ENCODE measurements at places on chromosomes 16 and 17. TPM values are rescaled to one million over a fixed set of nuclear protein-coding genes. Genes with fewer than 3 reads are reported as not detected.
A peak's percentile ranks its signal among the peaks of the same experiment; 100 is the strongest.

The CAVIN1 gene
- total RNA-seq: 130 TPM

DNA sequence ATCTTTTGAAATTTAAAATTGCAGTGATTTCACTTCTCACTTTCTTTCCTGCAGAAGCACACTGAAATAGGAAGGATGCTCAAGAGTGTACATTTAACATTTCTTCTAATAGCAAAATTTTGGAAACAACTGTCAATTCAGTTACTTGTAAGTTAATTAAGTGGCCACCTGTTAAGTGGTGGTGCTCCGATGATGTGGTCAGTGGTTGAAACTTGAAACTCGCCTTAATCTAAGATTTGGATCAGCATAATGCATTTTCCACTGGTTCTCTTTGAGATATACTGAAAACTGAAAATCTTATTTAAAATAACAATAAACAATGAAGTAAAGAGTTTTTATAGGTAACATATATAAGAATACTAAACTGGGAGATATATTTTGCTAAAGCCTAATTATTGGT lies 7.0 kb upstream of the MYH8 start:
- H3K4me1 ChIP-seq: no peaks in the 10 kb centered on the region
- DNase-seq: no peak
- no peaks in the 10 kb centered on the region for H3K36me3 ChIP-seq
- H3K27me3 ChIP-seq: no peaks in the 10 kb centered on the region
- H3K4me3 ChIP-seq: no peak overlapping the region

GRCh38 chr16:67702130-67702529 lies 17.0 kb downstream of the GFOD2 start:
- no peak overlapping the region for H3K27ac ChIP-seq
- H3K27me3 ChIP-seq: no peaks in the 10 kb centered on the region
- no peak overlapping the region for H3K4me3 ChIP-seq
- peaks cover 22% of the 10 kb centered on the region for H3K36me3 ChIP-seq

The IL17C gene
- total RNA-seq: not detected

GRCh38 chr17:3827124-3827773 lies 18.8 kb downstream of the NCBP3 start:
- H3K36me3 ChIP-seq: peaks cover 10% of the 10 kb centered on the region
- DNase-seq: no peak
- H3K4me3 ChIP-seq: no peak overlapping the region
- no peaks in the 10 kb centered on the region for H3K27me3 ChIP-seq

DNA sequence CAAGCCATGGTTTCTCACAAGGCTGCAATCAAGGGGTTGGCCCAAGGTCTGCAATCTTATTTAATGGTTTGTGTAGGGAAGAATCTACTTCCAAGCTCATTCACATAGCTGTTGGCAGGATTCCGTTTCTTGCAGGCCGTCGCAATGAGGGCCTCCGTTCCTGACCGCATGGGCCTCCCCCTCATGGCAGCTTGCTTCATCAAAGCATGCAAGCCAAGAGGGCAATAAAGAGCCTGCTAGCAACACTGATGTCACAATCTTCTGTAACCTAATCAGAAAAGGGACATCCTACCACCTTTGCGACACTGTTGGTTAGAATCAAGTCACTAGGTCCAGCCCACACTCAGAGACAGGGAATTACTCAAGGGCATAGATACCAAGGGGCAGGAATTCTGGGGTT lies 95.5 kb downstream of the CCT6B start:
- DNase-seq: no peak
- no peaks in the 10 kb centered on the region for H3K27me3 ChIP-seq
- H3K4me3 ChIP-seq: no peak overlapping the region
- H3K4me1 ChIP-seq: no peaks in the 10 kb centered on the region
- no peaks in the 10 kb centered on the region for H3K36me3 ChIP-seq

- H3K27ac ChIP-seq: no peak overlapping the region
- no peak overlapping the region for H3K4me3 ChIP-seq
- H3K4me1 ChIP-seq: no peaks in the 10 kb centered on the region
- no peaks in the 10 kb centered on the region for H3K27me3 ChIP-seq
These were observed 114.9 kb downstream of the SPAG9 start for GRCh38 chr17:51005768-51006167.

DNA sequence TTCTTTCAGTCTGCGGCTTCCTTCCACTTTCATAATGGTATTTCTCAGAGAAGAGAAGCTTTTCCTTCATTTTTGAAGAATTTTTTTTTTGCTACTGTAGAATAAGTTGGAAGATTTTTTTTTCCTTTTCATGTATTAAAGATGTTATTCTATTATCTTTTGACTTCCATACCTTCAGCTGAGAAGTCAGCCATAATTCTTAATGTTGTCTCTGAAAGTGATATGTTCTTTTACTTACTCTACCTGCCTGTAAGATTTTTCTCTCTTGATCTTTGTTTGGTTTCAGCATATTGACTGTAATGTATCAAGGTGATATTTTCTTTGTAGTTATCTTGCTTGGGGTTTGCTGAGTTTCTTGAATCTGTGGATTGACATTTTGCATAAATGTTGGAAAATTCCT lies 143.5 kb upstream of the TOX3 start:
- DNase-seq: no peak
- H3K27me3 ChIP-seq: no peaks in the 10 kb centered on the region
- no peak overlapping the region for H3K4me3 ChIP-seq
- no peaks in the 10 kb centered on the region for H3K36me3 ChIP-seq
- H3K27ac ChIP-seq: no peak overlapping the region

The CD300H gene
- not detected for total RNA-seq

The PRAC1 gene
- total RNA-seq: not detected

DNA sequence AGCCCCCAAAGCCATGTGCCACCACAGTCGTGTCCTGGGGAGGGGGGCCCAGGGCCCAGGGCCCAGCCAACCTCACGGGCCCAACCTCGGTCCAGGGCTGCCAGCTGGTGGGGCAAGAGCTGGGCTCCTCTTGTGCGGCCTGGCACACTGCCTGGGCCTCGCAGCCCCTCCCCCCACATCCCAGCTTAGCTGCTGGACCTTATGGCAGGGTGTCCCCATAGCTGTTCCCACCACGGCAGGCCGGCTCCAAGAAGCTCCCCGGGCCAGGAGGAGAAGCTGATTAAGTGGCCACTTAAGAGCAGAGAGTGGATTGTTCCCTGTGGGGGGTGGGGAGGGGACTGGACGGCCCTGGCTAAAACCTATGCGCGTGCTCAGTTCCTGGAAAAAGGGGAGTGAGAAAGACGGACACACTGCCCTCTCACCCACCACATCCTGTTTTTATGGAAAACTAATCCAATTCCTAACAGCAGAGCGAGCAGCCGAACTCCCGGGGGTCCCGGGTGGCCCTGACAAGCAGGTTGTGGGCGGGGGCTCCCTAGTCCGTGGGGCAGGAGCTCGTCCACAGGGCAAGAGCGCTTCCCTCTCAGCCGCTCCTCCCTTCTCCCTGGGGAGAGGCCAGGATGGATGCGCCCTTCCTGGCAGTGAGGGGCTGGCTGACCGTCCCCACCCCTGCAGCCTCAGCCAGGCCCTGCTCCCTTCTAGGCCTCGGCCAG lies 16.8 kb downstream of the PIEZO1 start:
- H3K4me1 ChIP-seq: peaks cover 100% of the 10 kb centered on the region
- H3K4me3 ChIP-seq: no peak overlapping the region
- H3K36me3 ChIP-seq: no peaks in the 10 kb centered on the region
- peak overlapping the region; percentile 93 for H3K27ac ChIP-seq
- no peak for DNase-seq

GRCh38 chr17:78903101-78903779 lies at the start of gene CEP295NL:
Gene CEP295NL (minus strand): TSS chr17:78903201. CDS start chr17:78901828, 1,373 bp downstream.
- H3K4me3 ChIP-seq: no peak within 1 kb of the TSS
- no peaks in the 10 kb centered on the region for H3K4me1 ChIP-seq
- no peak for DNase-seq
- H3K27me3 ChIP-seq: no peaks in the 10 kb centered on the region
- no peak within 1 kb of the TSS for H3K27ac ChIP-seq
- no peaks in the 10 kb centered on the region for H3K36me3 ChIP-seq

The CA5A gene
- not detected for total RNA-seq

DNA sequence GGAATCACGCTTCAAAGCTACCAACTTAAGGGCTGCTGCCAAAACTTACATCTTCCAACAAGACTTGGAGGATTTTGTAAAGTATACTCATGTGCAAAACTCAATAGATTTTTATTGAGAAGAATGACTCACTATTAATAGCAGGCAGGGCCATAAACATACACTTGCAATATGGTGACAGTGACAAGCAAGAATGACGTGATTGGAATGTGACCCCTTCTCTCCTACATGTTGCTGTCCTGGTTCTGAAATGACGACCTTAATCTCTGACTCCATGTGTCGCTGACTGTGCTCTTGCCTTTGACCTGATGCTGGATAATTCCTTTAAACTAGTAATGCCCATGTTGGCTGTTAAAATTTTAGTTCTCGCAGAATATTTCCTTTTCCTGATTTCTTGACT lies 174.5 kb downstream of the PARN start:
- no peaks in the 10 kb centered on the region for H3K27me3 ChIP-seq
- H3K27ac ChIP-seq: no peak overlapping the region
- DNase-seq: no peak
- no peak overlapping the region for H3K4me3 ChIP-seq
- no peaks in the 10 kb centered on the region for H3K4me1 ChIP-seq

- H3K27ac ChIP-seq: no peak overlapping the region
- H3K4me1 ChIP-seq: no peaks in the 10 kb centered on the region
- DNase-seq: no peak
- H3K4me3 ChIP-seq: no peak overlapping the region
- peaks cover 8% of the 10 kb centered on the region for H3K36me3 ChIP-seq
These were observed 86.4 kb downstream of the SOCS1 start for GRCh38 chr16:11169641-11170040.

The TBX21 gene
- total RNA-seq: 4.5 TPM

The SPHK1 gene
- 17.0 TPM for total RNA-seq

DNA sequence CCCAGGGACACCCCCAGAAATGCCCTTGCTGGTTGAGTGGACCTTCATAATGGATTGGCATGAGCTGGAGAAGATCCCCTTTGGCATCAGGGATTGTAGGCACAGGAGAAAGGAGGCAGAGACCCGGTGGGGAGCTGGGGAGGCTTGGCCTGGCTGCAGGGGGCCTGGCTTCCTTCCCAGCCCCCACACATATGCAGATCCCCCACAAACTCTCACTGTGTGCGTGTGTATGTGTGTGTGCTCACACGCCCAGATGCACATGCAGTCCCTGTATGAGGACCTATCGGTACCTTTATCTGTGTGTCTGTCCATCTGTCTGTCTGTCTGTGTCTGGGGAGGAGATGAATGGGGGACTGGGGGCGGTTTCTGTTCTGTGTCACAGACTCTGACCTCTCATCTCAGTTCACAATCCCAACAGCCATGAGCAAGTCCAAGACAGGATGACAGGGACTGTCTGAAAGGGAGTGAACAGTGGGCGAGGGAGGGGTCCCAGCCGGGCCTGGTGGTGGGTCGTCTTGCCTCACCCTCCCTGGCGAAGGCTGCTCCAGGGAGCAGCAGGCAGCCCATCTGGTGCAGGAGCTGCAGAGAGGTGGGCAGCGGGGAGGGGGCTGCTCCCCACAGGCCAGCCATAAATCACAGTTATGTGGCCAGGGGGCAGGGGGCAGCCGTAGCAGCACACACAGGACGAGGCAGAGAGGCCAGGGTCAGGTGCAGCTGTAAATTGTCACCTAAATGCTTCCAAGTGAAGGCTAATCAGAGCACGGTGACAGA lies 46.7 kb upstream of the LHX1 start:
- no peak overlapping the region for H3K4me3 ChIP-seq
- DNase-seq: no peak
- H3K27ac ChIP-seq: no peak overlapping the region
- H3K36me3 ChIP-seq: no peaks in the 10 kb centered on the region
- no peaks in the 10 kb centered on the region for H3K27me3 ChIP-seq

GRCh38 chr17:81557276-81558114 lies 5.3 kb upstream of the FAAP100 start:
- no peak overlapping the region for H3K27ac ChIP-seq
- no peak for DNase-seq
- no peaks in the 10 kb centered on the region for H3K27me3 ChIP-seq
- peaks cover 65% of the 10 kb centered on the region for H3K36me3 ChIP-seq

DNA sequence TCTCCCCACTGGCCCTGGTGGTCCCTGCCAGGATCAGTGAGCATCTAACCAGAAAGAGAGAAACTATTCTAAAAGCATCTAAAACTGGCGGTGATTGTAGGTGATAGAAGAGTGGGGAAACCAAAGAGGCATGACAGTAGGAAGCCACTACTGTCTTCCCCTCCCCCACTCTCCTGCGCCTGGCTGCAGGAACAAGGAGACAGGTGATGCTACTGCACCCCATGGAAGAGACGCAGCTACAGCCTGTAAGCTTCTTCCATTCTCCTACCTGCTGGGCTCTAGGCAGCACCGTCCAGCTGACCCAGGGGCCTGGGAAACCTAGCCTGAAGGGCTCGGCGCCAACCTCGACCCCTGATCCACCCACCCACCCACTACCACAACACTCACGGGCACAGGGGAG lies 32.4 kb upstream of the CSNK2A2 start:
- H3K27ac ChIP-seq: no peak overlapping the region
- H3K4me1 ChIP-seq: no peaks in the 10 kb centered on the region
- H3K36me3 ChIP-seq: no peaks in the 10 kb centered on the region
- peaks cover 5% of the 10 kb centered on the region for H3K27me3 ChIP-seq
- no peak for DNase-seq

DNA sequence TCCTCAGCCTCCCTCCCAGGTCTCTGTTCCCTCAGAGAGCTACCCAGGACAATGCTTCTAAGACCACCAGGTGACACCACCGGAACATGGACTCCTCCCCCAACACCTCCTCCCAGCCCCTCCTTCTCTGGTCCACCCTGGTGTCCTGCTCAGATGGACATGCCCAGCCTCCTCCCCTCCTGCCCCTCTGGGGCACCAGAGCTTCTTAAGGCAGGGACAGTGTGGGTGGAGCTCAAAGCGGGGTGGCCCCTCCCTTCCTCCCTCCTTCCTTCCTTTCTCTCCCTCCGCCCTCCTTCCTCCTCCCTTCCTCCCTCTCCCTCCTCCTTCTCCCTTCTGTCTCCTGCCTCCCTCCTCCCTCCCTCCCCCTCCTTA lies 22.7 kb downstream of the TRPV3 start:
- H3K4me1 ChIP-seq: no peaks in the 10 kb centered on the region
- no peaks in the 10 kb centered on the region for H3K36me3 ChIP-seq
- DNase-seq: no peak
- H3K27ac ChIP-seq: no peak overlapping the region
- no peak overlapping the region for H3K4me3 ChIP-seq

DNA sequence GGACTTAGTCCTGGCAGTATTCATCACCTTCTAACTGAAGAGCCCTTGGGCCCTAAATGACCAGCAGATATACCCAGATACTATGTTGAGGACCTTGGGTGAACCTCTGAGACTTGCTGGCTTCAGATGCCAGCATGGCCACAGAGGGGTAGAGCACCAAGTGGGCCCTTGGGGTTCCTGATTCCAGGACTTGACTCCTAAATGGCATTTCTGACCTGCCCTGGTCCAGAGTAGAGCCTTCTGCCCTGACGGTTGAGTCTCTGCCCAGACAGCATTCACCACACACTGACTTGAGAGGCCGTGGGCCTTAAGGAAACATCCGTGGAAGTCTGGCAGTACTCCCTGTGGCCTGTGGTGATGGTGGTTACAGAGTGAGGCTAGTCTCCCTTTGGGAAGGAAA lies 2.8 kb upstream of the APPBP2 start:
- H3K4me1 ChIP-seq: peaks cover 21% of the 10 kb centered on the region
- no peaks in the 10 kb centered on the region for H3K27me3 ChIP-seq
- H3K27ac ChIP-seq: no peak overlapping the region
- H3K36me3 ChIP-seq: no peaks in the 10 kb centered on the region
- no peak overlapping the region for H3K4me3 ChIP-seq

GRCh38 chr16:83137326-83137781 lies 510.6 kb downstream of the CDH13 start:
- H3K27ac ChIP-seq: no peak overlapping the region
- H3K4me1 ChIP-seq: peaks cover 12% of the 10 kb centered on the region
- no peaks in the 10 kb centered on the region for H3K27me3 ChIP-seq
- DNase-seq: no peak
- H3K36me3 ChIP-seq: no peaks in the 10 kb centered on the region
- peak overlapping the region; percentile 33 for H3K4me3 ChIP-seq

The TMEM220 gene
- total RNA-seq: 7.9 TPM

- DNase-seq: no peak
- no peaks in the 10 kb centered on the region for H3K27me3 ChIP-seq
- H3K36me3 ChIP-seq: no peaks in the 10 kb centered on the region
- H3K4me3 ChIP-seq: no peak overlapping the region
These were observed 2.1 kb downstream of the ARHGAP23 start for GRCh38 chr17:38430316-38430715.
